ENCODE measurements at places on chromosomes 4 and X. TPM values are rescaled to one million over a fixed set of nuclear protein-coding genes. Genes with fewer than 3 reads are reported as not detected.

Gene OTUD4
- total RNA-seq: 33.2 TPM

Gene IL2RG
- not detected for total RNA-seq

Gene FAM156B
- total RNA-seq: 20.3 TPM

Gene ACE2
- total RNA-seq: not detected

Gene MAOA
- 2.6 TPM for total RNA-seq

Gene KDM5C
- 149 TPM for total RNA-seq
